ENCODE measurements at places on chromosomes 11 and 22. TPM values are rescaled to one million over a fixed set of nuclear protein-coding genes. Genes with fewer than 3 reads are reported as not detected.
A peak's percentile ranks its signal among the peaks of the same experiment; 100 is the strongest.

Gene SDF2L1
- 99.6 TPM for polyA plus RNA-seq

Gene PLEKHA7
- 4.1 TPM for polyA plus RNA-seq

Gene IL10RA
- 659 TPM for polyA plus RNA-seq

Gene NLRP10
- not detected for polyA plus RNA-seq

Gene OR52I2
- not detected for polyA plus RNA-seq

Gene SLC5A4
- polyA plus RNA-seq = not detected

Gene TENM4
- not detected for polyA plus RNA-seq

Gene TSPAN18
- 15.1 TPM for polyA plus RNA-seq

Gene SPDYC
- not detected for polyA plus RNA-seq

Gene HORMAD2
- not detected for polyA plus RNA-seq

Gene ADAMTS15
- polyA plus RNA-seq = not detected

DNA sequence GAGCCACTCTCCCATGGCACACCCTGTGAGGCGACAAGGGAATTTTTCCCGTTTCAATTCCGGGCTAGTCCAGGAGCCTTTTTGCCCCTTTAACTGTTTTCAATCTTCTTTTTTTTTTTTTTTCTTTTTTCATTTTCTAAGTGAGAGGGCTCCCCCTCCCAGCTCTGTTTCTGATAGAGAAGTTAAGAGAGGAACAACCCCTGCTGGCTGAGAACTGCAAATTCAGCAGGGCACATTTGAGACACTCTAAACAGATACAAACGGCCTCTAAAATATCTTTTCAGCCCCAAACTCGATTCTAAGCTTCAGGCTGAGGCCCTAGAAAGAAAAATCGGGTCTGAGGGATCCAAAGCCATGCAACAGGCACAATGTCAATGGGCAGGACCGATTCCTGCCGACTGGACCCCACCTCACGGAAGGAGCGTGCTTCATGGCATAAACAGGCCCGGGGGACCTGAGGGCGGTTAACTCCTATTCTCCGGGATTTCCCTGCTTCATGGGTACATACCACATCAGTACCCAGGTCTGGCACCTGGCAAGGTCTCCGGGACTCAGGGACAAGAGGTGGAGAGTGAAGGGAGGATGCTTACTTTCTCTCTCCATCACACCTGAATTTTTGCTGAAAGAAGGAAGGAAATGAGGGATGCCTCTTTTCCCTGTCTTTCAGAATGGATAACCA is 627.5 kb downstream of the BUD13 start:
- no peak for DNase-seq

DNA sequence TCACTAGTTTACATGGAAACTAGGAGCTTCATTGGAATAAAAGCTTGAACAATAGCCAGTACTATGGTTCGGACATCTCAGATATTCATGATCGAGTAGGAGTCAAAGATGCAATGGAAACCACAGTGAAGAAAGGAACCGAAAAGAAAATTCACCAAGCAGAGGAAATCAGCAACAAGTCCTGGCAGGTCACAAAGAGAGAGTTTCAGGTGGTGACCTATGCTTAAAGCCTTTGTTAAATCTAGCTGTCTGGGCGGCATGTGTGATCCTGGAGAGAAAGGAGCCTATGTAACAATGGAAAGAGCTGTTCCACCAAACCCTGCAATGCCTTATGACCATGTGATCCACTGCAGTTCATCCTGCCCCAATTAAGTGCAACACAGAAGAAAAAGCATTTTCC is 68.9 kb upstream of the POU2AF2 start:
- no peak for DNase-seq

GRCh38 chr11:88651556-88651955 is 314.0 kb upstream of the CTSC start:
- DNase-seq = no peak

- DNase-seq = no peak
These were observed 5.4 kb downstream of the SCGB1C1 start for GRCh38 chr11:198236-198806.

DNA sequence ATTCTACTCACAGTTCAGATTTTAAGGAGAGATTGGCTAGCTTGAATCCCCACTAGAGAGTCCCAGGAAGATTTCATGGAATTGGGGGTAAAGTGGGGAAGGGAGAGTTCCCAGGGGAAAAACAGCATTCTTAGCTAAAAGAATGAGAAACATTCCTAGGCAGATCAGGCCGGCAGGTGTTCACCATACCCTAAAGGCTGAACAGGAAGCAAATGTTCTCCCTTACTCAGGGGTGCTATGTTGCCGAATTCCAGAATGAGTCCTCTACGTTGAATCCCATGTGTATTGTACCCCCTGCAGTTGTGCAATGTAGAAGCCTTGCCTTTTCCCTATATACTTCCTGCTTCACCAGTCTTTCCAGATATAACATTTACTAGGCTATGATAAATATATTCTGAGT is 135.2 kb upstream of the NCAM1 start:
- no peak for DNase-seq

- DNase-seq = no peak
These were observed 11.1 kb upstream of the C11orf24 start for GRCh38 chr11:68282861-68283230.

GRCh38 chr22:28254396-28254795 is 335.3 kb upstream of the PITPNB start:
- no peak for DNase-seq

DNA sequence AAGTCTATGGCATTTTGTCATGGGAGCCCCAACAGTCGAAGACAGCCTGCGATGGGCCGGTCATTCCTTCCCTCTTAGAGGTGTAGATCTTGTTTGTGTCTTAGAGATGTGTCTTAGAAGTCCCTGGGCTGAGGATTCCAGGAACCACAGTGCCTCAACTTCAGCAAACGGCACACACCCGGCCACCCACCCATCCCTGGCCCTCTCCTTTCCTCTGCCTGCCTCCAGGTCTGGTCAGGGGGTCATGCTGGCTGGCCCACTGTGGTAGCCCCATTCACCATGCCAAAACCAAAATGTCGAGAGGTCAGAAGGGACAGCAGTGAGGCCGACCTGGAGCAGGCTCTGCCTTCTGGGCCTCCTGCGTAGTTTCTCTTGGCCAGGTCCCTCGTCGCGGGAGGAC is 857.9 kb downstream of the TBC1D22A start:
- no peak for DNase-seq

GRCh38 chr11:125068368-125068767 is 5.3 kb downstream of the SLC37A2 start:
- DNase-seq = no peak

DNA sequence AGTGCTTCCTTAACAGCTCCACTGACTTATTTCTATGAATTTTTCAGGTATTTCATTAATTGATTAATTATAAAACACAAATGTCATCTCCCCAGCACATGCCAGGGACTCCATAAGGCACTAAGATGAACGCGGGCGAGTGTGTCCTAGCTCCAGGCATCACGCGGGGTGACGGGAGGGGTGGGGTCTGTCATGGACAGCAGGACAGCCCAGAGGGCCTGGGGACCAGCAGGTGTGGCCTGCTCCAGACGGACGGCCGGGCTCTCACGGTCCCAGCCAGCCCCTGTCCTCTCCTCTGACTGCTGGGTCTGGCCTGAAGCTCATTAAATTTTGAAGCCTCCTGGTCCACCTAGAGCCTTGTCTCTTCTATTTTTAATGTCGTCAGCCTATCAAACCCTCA is 531.1 kb downstream of the BRD1 start:
- DNase-seq = peak; percentile 39

DNA sequence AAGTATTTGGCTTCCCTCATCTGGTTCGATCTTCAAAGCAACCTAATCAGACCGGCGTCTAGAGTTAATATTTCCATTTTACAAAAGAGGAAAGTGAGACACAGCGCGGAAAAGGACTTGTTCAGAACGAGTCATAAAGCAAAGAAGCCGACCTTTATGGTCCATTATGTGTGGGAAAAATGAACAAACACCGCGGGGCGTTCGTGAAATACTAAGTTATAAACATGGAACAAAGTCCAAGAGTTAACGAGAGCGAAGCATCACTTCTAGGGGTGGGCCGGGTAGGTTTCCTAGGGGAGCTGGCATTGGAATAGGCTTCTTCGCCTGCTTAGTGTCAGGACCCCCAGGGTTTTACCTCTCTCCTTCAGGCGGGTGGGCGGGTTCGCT is 575 bp downstream of the DUSP18 start:
- no peak for DNase-seq

GRCh38 chr22:33302049-33302545 is 243.9 kb upstream of the SYN3 start:
- DNase-seq = peak; percentile 5

- DNase-seq = no peak
These were observed 15.1 kb downstream of the MCAT start for GRCh38 chr22:43128116-43128515.

- no peak for DNase-seq
These were observed 11.3 kb downstream of the TRIM66 start for GRCh38 chr11:8671193-8671612.

DNA sequence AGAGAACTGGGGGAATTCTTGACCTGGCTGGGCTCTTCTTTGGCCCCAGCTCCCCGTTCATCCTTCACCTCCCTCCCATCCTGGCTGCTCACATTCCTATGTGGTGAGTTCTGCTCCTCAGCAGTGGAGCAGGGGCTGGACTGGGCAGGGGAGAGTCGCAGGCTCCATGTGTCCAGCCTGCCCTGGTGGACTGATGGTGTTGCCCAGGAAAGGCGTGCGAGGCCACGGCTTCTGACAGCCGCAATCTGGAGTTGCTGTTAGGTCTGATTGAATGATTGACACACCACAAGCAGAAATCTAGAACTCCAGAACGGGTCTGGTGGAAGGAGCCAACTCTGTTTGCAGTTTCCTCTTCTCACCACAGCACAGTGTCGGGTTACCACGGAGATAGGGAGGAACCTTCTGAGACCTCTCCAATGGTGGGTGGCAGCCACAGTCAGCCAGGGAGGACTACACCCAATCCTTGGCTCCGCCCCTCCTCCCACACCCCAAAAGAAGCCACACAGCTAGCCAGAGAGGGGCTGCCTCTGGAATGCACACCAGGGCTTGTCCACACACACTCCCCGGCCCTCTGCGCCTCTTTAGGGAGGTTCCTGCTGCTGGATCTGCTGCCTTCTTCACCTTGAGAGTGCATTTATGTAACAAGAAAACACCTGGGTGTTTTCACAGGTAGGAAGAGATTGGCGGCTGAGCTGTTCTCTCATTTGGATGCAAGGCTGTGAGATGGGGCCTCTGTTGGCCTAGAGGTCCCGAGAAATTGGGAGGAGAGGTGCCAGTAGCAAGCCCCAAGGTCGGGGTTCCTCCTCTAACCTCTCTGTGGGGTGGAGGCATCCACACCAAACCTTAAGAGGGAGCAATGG is 56.4 kb upstream of the CD44 start:
- DNase-seq = peak; percentile 94

DNA sequence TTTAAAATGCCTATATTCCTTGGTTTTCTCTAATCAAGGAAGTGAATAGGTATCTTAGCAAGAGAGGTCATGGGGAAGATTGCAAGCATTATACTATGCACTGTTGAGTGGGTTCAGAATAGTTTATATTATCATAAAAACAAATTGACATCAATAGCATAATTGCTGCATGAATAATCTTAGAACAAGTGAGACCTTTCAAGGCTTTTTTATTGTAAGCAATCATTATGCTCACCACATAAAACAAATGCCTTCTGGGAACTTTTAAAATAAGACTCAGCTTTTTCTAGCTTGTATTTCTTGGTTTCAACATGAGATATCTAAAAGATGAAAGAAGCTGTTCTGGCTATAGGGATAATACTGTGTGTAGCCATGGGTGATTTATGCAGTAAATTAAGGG is 135.6 kb upstream of the ZC3H12C start:
- DNase-seq = no peak

- no peak for DNase-seq
These were observed 1.6 kb upstream of the GSTT4 start for GRCh38 chr22:24006914-24007214.

DNA sequence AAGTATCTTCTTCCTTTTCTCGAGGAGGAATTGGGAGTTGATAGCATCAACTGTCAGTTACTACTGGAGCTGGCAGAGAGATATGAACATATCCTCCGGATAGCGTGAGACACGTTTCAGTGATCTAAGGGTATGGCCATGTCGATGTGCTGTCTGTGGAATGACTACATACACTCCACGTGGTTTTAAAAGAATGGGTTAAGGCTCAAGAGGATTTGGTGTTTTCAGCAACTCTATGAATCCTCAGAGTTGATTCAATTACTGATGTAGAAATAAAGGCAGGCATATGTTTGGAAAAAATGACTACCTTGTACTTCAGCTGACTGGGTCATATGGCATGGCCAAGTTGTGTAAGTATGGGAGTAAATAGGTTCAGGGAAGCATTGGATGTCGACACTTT is 22.9 kb downstream of the MMP13 start:
- DNase-seq = no peak

DNA sequence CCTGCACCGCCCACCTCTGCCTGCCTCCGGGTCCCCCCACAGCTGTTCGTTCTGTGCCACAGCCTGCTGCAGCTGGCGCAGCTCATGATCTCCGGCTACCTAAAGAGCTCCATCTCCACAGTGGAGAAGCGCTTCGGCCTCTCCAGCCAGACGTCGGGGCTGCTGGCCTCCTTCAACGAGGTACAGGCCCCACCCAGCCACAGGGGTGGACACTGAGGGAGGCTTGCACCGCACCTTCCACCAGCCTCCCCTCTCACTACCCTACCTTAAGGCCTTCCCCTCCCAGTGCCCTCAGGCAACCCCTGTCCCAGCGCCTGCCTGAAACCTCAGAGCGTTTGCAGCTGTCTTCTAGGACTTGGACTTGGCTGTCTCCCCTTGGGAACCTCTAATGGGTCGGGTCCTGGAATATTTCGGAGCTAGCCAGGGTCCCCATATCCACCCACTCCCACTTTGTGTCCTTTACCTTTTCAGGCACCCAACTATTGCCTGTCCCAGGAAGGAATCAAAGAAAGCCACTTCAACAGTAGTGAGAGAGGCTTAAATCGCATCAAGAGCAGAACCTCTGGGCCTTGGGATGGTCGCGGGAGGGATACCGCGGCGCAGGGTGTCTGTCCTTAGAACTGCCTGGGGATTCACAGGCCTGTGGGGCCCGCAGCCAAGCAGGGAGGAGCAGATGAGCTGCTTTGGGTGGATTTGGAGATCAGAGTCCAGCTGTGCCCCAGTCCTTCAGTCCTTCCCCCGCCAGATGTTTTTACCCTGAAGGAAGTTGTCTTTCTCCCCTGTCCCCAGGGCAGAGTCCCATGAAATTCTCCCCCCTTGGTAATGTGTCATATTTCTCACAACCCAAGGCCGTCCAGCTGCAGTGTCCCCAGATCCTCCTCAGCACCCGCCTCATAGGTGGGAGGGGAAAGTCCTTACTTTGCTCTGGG is 13.3 kb downstream of the SLCO2B1 start:
- no peak for DNase-seq

DNA sequence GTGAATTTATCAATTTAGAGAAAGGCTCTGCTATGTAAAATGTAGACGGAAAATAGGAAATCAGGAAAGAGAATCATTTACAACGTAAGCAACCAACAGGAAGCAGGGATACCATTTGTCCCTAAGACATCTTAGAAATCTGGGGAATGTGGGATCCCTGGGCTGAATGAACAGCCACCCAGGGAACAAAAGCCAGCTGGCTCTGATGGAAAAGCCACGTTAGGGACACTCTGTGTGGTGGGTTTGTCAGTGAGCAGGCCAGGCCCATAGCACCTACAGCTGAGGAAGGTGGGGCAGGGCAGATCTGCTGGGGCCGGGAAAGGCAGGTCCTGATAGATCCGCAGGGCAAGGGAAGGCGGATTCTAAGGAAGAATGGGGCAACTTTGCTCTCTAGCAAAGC is 87.1 kb upstream of the CSNK2A3 start:
- DNase-seq = no peak

GRCh38 chr11:39732001-39732400 is 1727.5 kb downstream of the LRRC4C start:
- no peak for DNase-seq

GRCh38 chr22:19864538-19865106 is 9.9 kb upstream of the GNB1L start:
- no peak for DNase-seq

- no peak for DNase-seq
These were observed 109.4 kb downstream of the GRIA4 start for GRCh38 chr11:105719073-105719822.

Measured in CD8-positive, alpha-beta memory T cell (primary cell).